T-helper 1 cell (primary cell): ENCODE measurements at places on chromosomes 6 and 20.

GRCh38 chr6:88124925-88125557 lies 41.1 kb downstream of the CNR1 start:
- no peak for DNase-seq

GRCh38 chr6:100300221-100300736 lies 164.4 kb downstream of the SIM1 start:
- DNase-seq, result no peak

DNA sequence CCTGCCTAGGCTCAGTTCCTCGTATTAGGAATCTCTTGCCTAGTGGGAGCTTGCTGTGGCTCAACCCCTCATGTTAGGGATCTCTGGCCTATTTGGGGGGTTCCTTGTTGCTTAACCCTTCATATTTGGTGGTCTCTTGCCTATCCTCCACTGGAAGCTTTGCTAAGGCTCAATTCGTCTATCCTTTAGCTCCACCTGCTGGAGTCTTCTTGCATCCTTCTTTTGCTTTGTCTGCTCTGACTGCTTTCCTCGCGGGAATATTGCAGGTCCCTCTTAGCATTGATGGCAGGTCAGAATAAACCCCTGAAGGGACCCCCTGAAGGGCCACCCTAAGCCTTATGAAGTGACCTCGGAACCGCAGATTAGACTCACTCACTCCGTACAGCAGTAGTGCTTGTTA lies 203.0 kb upstream of the TBX18 start:
- no peak for DNase-seq

DNA sequence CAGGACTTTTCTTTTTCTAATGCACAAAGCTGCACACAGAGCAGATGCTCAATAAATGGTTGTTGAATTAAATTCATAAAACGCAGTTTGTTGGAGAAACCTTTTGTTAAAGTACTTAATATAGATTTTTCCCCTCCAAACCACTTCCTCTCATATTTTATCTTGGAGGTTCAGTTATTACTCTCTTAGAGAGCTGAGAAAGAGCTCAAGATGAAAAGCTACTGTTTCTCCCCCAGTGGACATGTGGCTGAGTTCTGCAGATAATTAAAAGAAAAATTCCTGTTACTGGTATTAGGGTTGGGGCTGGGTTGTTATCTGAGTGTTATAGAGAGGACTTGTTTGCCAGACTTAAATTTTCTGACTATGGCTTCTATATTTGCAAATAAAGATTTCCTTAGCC lies 294.0 kb downstream of the TBC1D7 start:
- DNase-seq, result no peak

DNA sequence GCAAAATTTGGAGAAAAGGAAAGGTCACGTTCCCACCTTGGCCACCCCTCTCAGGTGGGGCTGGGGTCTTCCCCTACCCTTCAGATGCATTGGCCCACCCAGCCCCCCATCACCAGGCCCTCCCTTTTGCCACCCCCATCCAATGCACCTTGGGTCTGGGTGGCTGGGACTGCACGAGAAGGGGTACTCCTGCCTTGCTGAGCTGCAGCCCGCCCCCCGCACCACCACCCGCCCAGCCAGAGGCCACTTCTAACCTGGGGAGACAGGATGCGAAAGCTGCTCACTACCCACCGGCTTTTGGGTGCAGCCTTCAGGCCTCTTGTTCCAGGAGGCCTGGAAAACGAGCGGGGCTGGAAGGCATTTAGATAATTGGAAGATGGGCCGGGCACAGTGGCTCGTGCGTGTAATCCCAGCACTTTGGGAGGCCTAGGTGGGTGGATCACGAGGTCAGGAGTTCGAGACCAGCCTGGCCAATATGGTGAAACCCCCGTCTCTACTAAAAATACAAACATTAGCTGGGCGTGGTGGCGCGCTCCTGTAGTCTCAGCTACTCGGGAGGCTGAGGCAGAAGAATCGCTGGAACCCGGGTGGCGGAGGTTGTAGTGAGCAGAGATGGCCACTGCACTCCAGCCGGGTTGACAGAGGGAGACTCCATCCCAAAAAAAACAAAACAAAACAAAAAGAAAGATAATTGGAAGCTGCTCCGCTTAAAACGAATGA lies 1.2 kb upstream of the CDC25B start:
- no peak for DNase-seq

GRCh38 chr6:144617708-144618107 lies 332.6 kb downstream of the UTRN start:
- DNase-seq, result no peak

DNA sequence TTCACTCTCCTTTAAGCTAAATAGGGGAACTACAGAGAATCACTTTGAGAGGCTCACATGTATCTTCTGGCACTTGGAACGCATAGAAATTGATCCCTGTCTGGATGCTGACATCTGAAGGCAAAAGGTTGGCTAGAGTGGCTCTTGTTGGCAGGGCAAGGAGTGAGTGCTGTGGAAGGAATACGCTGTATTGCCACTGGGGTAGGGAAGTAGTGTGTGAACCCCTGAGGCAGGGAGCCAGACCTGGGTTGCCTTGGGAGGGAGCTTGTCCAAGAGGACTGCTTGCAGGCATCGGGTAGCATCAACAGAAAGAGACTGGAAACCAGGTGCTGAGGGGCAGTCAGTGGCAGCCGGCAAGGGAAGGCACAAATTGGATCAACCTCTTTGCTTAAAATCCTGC lies 8.9 kb upstream of the MMS22L start:
- DNase-seq, result no peak

DNA sequence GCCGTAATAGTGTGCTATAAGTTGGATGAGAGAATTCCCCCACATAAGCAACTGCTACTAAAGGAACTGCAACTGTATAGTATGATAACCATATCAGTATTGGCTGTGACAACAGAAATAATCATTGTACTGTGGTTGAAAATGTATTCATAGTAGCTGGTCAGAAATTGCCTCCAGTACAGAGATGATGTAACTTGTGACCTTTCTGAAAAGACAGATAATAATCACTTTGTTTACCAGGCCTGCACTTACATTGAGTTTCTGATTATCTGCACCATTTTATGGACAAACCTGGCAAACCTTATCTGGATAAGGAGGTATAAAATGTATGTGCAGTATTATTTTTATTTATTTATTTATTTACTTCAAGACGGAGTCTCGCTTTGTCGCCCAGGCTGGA lies 19.0 kb downstream of the CFAP206 start:
- no peak for DNase-seq

- DNase-seq, result no peak
Observed at GRCh38 chr20:8404912-8405635, 273.0 kb downstream of the PLCB1 start.

DNA sequence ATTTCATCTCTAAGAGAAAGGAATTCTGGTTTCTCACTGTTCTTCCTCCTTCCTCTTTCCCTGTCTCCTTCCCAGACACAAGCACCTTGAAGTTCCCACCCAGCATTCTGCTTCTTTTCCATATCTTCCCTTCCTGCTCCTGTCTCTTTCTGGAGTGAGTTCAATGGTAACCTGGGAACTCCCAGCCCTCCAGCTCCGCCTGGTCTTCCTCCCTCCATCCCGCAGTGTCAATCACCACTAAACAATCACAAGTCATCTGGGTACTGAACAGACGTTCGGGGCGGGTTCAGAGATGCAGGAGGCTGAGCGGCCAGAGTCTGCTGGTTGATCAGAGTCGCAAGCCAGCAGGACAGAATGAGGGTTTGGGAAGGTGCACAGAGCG lies 7.7 kb downstream of the TTBK1 start:
- DNase-seq, result no peak

GRCh38 chr6:64789476-64789875 lies 917.5 kb downstream of the EYS start:
- no peak for DNase-seq

- DNase-seq, result no peak
Observed at GRCh38 chr20:51456511-51457509, 85.7 kb downstream of the NFATC2 start.

DNA sequence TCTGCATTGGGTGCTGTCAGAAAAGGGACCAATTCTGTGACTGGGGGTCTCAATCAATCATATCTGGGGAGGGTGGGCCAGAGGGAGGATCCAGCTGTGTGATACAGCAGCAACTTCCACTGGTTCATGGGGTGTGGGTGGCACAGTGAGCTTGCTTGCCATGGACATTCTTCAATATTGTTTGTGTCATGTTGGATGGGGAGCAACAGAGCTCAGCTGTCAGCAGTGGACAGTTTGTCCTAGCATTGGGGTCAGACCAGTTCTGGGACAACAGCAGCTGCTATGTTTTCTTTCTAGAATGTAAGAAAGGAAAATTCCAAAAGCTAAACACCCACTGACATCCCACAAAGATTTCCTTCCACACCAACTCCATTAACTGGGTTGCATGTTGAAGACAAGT lies 221.9 kb upstream of the CDH4 start:
- DNase-seq, result no peak

DNA sequence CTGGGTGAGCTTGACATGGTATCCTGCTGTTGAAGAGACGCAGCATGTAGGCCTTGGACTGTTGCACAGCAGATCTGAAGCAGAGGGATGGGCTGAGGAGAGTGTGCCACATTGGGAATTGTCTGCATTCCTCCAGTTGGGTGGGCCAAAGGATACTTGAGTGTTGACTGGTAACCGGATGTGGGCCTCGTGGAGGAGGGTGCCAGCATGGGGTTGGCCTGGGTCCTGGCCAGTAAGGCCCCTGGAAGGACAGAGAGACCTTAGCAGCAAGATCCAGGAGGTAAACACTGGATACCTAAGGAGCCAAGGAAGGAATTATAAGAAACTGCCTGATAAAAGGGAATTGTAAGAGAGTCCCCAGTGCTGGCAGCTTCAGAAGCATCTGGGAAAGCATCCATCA lies 76.9 kb downstream of the FIG4 start:
- DNase-seq, result no peak

- DNase-seq, result no peak
Observed at GRCh38 chr20:8800089-8800488, 268.8 kb upstream of the PLCB4 start.

DNA sequence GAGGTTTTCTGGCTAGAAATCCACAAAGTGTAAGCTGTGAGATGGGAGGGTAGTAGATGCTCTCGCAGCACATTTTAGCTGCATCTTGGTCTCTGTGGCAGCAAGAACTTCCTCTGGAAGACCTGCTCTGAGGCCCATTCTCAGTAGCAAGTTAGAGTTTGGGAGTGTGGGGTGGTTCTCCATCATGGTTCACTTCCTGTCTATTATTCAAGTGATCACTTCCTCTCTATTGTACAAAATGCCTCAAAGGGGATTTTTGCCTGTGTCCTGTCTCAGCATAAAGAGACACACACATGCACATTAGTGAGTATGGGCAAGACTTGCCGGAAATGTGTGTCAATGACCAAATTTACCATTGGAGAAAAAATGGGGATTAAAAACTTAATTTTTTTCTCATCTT lies 42.5 kb downstream of the LYRM2 start:
- no peak for DNase-seq

DNA sequence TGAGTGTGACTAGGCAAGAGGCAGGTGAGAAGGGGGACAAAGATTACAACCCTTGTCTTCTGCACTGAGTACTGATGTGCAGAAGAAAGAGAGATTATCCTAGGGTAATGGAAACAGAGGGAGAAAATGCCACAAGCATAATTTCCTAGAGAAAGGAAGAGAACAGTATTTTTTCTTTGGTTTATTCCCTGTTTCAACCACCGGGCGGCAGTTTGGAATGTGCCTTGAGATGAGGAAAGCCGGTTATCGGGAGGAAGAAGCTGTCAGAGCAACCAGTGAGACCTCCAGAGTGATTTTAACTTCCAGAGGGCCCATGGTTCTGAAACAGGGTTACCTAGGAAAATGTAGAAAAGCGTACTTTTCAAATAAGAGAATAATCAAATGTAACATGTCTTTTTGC lies 121.4 kb downstream of the REV3L start:
- no peak for DNase-seq

DNA sequence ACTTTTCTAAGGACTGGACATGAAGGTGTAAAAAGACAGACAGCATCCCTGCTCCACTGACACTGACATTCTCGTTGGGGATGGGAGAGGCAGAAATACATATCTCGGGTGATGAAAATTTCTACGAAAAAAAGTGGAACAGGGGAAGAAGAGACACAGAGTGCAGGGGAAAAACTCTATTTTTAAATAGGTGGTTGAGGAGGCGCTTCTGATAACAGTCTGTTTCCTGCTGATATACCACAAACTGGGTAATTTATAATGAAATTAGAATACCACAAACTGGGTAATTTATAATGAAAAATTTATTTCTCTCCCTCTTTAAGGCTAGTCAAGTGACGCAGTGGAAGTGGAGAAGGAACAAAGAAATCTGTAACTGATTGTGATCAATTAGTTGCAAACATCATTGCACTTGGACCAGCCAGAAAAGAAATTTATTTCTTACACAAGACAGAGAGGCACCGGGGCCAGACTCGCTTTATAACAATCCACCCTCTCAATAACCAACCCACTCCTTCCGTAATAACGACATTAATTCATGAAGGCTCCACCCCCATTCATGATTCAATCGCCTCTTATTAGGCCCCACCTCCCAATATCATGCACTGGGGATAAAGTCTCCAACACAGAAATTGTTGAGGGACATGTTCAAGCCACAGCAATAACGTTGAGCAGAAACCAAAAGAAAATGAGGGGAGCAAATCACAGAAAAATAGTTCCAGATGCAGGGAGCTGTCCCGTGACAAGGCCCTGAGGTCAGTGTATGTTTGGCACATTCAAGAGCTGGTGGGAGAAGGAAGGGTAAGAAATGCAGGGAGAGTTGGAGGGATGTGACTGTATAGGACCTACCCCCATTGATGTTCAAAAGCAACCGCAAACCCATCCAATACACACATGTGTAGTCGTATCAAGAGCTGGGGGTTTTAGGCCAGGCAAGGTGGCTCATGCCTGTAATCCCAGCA lies 6.6 kb upstream of the SRSF6 start:
- no peak for DNase-seq

DNA sequence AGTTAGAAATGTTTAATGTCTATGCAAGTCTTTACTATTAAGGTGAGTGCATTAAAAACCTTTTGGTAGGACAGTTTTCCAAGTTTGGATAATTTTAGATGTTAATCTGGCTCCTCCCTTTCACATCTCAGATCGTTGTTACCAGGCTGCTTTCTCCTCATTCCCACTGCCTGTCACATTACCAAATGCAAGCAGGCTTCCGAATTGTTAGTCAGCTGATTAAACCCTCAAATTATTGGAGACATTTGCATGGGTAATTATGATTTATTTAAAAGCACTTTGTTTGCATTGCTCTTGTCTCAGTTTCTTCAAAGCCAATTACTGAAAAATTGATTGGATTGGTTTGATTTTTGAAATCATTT lies 816.5 kb downstream of the KIF16B start:
- DNase-seq, result no peak

- no peak for DNase-seq
Observed at GRCh38 chr20:58012731-58013510, 215.5 kb downstream of the ANKRD60 start.

GRCh38 chr6:6829872-6830685 lies 241.6 kb downstream of the LY86 start:
- DNase-seq, result no peak

GRCh38 chr6:126217497-126217896 lies 122.4 kb upstream of the CENPW start:
- no peak for DNase-seq

- no peak for DNase-seq
Observed at GRCh38 chr6:163945808-163946207, 531.3 kb downstream of the QKI start.

- DNase-seq, result no peak
Observed at GRCh38 chr6:113695516-113695915, 161.6 kb upstream of the MARCKS start.

- no peak for DNase-seq
Observed at GRCh38 chr20:3515379-3516170, 44.8 kb downstream of the ATRN start.
